CD4-positive, alpha-beta memory T cell (primary cell): ENCODE measurements at places on chromosomes 1 and 21.
A peak's percentile ranks its signal among the peaks of the same experiment; 100 is the strongest.

- DNase-seq: no peak
These were observed 818.9 kb downstream of the KCNT2 start for GRCh38 chr1:195789321-195789720.

DNA sequence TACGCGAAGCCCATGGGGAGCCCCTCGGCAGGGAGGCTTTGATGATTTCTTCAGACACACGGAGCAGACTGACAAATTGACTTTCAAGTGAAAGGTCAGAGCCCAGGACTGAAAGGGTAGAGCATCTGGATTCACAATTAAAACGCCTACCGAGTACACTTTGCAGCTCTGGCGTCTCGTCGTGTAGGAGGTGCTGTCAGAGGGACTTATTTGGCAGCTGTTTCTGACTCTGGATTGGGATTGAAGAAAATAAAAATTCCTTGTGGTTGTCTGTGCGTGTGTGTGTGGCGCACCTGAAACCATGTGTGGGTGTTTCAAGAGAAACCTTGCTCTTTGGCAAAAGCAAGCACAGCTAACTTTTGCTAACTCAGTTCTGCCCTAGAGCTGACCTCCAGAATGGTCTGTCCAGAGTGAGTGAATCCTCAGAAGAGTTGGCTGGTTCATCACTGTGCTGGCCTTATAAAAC lies 348.7 kb downstream of the HLX start:
- DNase-seq: no peak

DNA sequence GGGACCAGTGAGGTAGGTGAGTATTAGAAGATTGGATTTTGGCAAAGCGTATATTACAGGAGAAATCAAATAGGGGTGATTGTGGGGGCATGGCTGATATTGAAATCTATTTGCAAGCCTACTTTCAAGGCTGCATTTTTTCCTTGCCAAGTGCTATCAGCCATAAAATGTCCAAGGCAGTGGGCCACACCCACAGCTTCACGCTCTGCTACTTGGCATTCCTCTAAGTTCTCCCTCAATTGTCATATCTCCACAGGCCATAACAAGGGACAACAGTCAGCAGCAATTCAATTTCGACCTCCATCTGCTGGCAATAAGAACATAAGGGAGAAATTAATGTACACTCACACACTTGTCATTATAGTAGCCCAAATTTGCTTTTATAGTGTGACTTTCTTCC lies 667.1 kb upstream of the PKN2 start:
- DNase-seq: no peak

DNA sequence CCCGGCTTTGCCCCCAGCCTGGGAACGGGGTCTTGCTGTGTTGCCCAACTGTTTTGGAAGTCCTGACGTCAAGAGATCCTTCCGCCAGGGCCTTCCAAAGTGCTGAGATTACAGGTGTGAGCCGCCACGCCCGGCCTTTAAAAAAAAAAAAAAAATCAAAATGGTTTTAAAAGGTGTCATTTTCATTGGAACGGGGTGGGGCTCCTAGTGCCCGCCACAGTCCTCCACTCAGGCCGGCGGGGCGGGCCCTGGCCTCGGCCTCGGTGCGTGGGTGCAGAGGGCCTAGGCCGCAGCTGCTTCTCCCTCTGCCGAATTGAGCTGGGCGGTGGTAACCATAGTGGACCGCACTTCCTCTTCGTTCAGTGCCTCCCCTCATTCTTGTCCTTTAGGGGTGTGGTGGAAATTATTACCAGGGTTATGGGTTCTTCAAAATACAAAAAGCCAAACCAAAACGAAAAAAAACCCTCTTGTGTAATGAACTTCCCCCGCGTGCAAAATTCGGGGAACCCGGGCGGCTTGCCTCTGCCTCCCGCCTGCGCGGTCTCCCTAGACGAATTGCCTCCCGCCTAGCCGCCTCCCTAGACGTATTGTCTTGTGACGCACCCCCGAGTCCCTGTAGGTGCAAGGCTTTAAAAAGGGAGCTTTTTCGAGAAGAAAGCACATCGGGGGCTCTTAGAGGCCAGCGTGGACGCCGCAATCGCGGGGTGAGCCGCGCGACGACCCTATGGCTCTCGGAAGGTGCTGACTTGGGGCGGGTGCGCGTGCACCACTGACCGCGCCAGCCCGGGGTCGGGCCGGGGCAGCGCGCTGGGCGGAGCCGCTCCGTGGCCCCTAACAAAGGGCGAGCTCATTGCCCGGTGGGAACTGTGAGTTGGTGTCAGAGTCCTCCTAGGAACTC lies 10.5 kb upstream of the SPEN start:
- DNase-seq: peak; percentile 90

GRCh38 chr1:150887018-150887417 lies at the start of gene CTXND2:
CTXND2 (plus strand) TSS chr1:150887136; CDS start chr1:150912315, 25,179 bp downstream.
- no peak for DNase-seq

DNA sequence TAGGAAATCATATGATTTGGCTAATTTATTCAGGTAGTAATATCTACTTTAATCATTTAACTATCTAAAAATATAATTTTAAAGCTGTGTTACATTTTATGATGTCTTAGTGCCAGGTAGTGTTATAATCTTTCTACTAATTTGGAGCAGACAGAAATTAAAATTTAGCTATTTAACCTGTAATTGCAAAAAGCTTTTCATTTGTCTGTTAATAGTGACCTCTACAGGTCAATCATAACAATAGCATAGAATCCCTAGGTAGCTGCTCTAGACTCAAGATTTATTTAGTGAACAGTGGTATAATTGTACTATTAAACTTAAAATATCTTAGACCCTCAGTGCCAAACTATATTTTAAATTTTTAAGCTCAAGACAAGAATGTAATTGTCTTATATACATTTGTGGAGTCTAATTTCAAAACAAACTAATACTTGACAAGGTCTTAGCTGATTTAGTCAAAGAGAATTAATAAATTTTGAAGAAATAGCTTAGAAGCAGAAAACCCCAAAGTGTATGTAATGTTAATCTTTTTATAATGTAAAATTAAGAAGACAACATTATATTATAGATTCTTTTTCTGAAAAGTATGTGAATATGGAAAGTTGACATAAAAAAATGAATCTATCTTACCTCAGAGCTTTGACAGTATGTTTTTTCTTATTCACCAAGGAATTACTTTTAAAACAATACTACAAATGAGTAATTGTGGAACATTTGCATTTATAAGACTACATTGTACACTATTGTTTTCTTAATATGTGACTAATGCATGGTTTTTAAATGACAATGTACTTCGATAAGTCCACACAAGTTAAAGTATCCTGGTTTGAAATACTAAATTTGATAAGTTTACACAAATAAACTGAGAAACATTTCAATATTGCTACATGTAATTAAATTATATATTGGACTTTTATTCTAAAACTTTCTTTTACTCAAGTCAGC lies 64.1 kb upstream of the RNPC3 start:
- no peak for DNase-seq

DNA sequence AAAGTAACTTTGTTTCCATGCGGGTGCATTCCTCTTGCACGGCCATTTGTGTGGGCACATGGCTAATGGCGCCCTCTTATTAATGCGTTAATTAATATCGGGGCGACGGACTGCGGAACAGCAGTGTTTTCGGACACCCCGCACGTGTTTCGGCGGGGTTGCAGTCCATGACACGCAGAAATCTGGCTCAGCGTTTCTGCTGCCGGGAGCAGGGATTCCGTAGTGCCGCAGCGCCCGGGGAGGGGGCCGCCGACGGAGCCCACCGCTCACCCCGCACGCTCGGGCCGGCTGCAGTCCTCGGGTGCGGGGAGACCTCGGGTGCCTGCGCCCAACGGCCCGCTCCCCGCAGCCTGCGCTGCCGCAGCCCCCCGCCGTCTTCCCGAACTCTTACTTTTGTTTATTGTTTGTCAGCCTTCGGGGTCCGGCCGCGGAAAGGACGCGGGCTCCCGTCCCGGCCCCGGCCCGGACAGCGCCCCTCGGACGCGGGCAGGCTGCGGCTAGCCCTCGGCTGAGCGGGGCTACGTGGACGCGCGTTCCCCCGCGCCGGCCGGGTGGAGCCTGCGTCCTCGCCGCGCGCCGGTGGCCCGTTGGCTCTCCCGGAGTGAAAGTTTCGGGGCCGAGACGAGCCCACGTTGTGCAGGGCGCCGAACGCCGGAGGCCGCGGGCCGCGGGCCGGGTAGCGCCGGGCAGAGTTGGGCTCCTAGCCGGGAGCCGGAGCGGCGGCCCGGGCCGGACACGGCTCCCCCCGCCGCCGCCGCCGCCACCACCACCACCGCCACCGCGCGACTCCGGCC lies 849 bp downstream of the NFIA start:
- peak; percentile 22 for DNase-seq

GRCh38 chr1:24162201-24162600 lies 19.3 kb upstream of the IL22RA1 start:
- no peak for DNase-seq

GRCh38 chr21:21232320-21232719 lies 234.1 kb downstream of the NCAM2 start:
- no peak for DNase-seq

DNA sequence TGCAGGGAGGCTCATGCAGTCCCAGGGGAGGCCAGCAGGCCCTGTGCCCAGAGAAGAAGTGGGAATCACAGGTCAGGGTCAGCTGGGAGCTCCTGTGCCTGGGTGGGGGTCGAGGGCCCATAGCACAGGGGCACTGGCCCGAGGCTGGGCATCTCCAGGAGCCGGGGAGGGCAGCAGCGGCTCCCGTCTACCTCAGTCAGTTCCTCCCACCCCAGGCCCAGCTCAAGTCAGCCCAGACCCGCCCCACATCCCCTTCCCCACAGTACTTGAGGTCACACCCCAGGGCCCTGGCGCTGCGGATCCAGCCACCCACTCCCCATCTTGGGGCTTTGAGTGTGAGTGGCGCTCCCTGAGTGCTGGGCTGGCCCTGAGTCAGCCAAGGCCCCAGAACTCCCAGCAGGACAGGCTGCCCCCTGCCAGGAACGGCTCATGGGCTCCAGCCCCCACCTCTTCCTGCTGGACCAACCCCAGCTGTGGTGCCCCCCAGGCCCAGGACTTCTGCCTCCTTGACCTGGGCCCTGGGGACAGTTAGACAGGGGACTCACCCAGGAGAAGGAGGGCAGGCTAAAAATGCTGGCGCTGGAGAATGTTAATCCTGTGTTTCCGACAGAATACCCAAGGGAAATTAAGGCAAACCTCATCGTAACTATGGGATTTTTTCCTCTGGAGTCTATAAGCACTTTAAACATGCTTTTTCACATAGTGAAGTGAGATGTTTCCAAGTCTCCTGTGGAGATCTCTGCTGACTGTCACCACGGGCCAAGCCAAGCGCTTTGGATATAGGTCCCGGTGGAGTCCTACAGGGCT lies 68.8 kb upstream of the COL6A1 start:
- no peak for DNase-seq

GRCh38 chr1:153342178-153342577 lies 6.5 kb downstream of the PGLYRP4 start:
- no peak for DNase-seq

DNA sequence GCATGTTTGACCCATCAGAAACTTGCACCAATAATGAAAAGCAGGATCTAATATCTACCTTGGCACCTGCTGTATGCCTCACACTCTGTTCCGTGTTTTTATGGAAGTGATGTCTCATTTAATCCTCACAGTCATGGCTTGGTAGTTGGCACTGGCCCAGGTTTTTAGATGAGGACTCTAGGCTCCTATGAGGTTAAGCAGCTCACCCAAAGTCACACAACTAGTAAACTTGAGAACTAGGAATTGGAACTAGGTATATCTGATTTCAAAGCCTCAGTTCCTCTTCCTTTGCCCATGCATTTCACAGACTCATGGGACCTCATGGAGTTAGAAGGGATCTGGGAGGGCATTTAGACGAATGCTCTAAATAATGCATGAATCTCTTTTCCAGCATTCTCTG lies 21.3 kb upstream of the TARBP1 start:
- DNase-seq: no peak

DNA sequence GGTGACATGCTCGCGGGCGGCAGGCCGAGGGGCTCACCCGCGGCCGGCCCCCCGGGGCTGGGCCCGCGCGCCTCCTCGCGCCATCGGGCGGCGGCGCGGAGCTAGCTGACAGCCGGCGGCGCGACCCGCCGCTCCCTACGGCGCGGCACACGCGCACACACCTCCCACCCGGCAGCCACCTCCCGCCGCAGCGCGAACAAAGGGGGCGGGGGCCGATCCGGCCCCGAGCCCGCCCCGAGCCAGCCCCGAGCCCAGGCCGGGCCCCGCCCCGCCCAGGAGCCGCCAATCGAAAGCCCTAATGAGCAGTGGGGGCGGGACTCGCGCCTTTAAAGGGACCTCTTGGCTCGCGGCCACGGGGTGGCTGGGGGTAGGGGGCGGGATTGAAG lies at the start of gene KIF21B:
Gene KIF21B, minus strand, starts transcription at position 198 of the 386 bp plus-strand sequence. CDS start 331 bp downstream, outside the sequence.
- DNase-seq: peak; percentile 92

DNA sequence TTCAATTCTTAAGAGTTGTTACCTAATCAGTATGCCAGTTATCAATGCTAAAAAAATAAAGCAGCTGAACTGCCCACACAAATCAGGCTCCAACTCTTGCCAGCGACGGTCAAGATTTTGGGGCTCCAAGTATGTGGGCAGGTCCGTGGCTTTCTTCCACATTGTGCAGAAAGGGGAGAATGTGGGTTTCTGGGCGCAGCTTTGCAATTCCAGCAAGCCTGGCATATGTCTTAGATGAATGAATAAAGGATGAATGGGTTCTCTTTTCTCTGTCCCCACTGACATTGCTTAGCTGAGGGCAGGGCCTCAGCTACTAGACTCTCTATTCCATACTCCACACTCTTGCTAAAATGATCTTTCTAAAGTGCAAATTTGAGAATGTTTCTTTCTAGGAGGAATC lies 42.4 kb downstream of the NENF start:
- no peak for DNase-seq

- DNase-seq: no peak
These were observed 20.6 kb downstream of the MTHFR start for GRCh38 chr1:11784993-11785769.

DNA sequence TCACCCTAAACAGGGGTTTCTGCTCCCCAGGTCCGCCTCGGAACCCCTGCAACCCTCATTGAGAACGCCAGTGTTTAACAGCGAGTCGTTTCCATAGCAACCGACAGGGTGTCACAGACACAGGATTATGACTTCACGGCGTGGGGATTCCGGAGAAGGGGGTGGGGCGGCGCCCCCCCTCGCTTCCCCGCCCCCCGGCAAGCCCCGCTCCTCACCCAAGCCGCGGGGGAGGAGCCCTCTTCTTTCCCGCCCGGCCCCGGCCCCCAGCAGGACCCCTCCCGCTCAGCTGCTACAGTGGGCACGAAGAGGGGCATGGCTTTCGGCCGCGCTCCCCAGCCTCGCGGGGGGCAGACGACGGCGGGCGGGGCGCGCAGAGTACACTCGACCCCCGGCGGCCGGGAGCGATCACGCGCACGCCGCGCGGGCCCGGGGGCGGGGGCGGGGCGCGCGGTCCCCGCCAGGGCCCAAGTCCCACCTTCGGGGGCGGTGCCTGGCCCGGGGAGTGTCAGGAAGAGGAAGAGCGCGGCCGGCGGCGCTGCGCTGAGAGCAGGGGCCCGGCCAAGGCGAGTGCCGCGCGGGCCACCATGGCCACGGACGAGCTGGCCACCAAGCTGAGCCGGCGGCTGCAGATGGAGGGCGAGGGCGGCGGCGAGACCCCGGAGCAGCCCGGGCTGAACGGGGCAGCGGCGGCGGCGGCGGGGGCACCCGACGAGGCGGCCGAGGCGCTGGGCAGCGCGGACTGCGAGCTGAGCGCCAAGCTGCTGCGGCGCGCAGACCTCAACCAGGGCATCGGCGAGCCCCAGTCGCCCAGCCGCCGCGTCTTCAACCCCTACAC lies at the start of gene EFHD2:
Gene EFHD2, plus strand, starts transcription at position 501 of the 835 bp plus-strand sequence. Its CDS starts 84 bp downstream, at position 585.
- DNase-seq: peak; percentile 98

GRCh38 chr1:93853940-93854339 lies 25.1 kb downstream of the DNTTIP2 start:
- no peak for DNase-seq
